ENCODE measurements at places on chromosomes 16 and 17.
A peak's percentile ranks its signal among the peaks of the same experiment; 100 is the strongest.

DNA sequence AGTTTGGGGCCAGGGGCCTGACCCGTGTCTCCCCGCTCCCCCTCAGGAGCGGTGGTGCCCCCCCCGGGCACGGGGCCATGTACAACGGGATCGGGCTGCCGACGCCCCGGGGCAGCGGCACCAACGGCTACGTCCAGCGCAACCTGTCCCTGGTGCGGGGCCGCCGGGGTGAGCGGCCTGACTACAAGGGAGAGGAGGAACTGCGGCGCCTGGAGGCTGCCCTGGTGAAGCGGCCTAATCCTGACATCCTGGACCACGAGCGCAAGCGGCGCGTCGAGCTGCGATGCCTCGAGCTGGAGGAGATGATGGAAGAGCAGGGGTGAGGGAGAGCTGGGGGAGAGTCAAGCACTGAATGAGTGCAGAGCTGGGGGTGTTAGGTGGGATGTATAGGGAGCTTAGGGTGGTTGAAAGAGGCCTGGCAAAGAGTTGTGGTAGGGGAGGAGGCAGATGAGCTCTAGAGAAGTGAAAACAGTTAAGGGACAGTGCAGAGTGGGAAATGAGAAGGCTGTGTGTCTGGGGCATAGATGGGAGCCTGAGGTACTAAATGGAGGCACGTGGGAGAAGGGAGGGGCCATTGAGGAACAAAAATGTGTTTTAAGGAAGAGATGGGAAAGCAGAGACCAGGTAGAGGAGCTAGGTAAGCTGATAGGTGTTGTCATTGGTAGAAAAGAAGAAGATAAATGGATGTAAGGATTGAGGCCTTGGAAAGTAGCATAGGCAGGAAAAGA is 4.0 kb downstream of the SRRM2 start:
- no peak for DNase-seq

DNA sequence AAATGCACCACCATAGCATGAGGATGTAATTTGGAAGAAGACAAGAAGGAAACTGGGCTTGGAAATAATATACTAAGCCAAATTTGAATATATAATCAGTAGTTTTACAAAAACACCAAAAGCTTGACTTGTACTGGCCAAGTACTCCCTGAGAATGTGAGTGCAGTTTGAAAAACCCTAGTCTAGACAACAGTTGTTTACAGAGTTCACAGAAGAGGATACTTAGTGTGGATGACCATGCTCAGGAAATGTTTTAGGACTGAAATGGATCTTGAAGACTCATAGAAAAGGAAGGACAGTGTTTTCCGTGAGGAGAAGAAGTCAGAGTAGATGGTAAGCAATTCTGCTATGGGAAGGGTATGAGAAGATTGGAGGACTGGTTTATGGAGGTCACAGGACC is 1.9 kb upstream of the CDYL2 start:
- no peak for DNase-seq

GRCh38 chr17:79742951-79743476 is 12.3 kb downstream of the ENPP7 start:
- no peak for DNase-seq

GRCh38 chr17:50139950-50140885 is 10.3 kb upstream of the SAMD14 start:
- DNase-seq = peak; percentile 67

- no peak for DNase-seq
These were observed 5.6 kb downstream of the IL4R start for GRCh38 chr16:27319257-27319965.

- DNase-seq = no peak
These were observed 4.6 kb downstream of the IL21R start for GRCh38 chr16:27406511-27407128.

GRCh38 chr17:54996441-54996840 is 27.9 kb downstream of the STXBP4 start:
- no peak for DNase-seq

DNA sequence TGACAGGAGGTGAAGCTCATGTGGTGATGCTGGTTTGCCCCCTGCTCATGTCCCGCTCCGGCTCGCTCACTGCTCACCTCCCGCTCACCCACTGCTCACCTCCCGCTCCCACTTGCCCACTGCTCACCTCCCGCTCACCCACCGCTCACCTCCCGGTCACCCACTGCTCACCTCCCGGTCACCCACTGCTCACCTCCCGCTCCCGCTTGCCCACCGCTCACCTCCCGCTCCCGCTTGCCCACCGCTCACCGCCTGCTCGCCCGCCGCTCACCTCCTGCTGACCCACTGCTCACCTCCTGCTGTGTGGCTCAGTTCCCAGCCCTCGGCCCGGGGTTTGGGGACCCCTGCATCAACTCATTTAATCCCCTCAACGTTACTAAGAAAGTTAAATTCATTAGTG is 39.1 kb upstream of the SHISA9 start:
- DNase-seq = no peak

DNA sequence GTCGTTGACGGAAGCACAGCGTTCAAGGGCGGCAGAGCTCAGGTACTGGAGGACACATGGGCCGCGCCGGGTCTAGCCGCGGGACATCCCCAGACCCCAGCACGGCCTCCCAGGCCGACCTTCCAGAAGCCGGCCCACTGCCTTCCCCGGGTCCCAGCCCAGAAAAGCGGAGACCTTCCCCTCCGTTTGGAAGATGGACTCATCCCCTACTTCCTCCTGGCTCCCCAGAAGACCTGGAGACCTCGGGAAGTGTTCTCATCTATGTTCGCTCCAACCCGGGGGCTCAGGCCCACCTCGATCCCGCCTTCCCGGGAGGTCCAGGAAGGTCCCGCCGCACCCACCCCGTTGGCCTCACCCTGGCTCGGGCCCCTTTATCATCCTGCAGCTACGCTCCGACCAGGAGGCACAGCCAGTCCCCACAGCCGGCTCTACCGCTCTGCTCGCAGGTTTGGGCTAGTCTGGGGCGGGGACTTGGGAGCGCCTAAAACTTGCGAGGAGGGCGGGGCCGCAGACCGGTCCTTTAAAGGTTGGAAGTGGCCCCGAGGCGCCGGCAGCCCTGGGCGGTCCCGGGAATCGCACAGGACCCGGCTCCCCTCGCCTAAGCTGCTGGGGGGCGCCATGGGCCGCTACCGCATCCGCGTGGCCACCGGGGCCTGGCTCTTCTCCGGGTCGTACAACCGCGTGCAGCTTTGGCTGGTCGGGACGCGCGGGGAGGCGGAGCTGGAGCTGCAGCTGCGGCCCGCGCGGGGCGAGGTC is at the start of gene ALOX12:
TSS of gene ALOX12 (plus strand) at position 550 of the 756 bp plus-strand sequence. CDS start at position 619, 69 bp downstream.
- no peak for DNase-seq

- no peak for DNase-seq
These were observed 5.4 kb downstream of the TPSD1 start for GRCh38 chr16:1261131-1261892.

- peak; percentile 77 for DNase-seq
These were observed 70.8 kb upstream of the TNRC6C start for GRCh38 chr17:77887464-77888241.

DNA sequence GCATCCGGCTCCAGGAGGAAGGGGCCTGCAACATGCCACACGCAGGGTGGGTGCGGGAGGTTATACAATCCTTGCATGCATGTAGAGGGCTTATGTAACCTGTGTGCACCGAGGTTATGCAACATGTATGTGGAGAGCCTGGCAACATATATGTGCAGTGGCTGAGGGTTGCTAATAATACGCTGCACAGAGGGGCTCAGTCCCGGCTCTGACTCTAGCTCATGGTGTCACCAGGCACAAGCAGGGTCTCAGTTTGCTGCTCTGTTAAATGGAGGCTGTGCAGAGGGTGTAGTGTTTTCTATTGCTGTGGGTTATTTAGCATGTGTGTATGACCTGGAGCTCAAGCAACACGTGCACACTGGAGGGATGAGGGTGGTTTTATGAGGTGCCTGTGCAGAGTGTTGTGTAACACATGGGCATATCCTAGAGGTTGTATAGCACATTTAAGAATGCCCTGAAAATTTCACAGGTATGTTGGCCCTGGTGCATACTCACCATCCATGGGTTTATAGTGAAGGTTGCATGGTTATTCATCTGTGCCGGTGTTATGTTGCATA is 13.3 kb downstream of the THRA start:
- no peak for DNase-seq

DNA sequence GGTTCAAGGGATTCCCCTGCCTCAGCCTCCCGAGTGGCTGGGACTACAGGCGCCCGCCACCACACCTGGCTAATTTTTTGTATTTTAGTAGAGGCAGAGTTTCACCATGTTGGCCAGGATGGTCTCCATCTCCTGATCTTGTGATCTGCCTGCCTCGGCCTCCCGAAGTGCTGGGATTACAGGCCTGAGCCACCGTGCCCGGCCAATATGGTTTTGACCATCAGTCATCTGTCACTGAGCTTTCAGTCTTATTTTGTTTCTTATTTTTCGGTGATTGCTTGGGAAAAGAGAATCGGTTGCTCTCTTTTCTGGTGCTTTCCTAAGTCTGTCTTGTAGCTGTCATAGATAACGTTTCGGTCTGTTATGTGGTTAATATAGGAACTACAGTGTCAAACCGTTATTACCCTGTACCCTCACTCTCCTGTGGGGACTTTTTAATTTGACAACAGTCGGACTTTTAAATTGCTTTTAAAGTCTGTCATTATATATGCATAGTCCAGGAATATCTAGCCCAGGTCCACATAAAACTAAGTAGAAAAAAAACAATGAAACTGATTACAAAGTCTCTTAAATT is 453.4 kb downstream of the KCNJ18 start:
- no peak for DNase-seq

DNA sequence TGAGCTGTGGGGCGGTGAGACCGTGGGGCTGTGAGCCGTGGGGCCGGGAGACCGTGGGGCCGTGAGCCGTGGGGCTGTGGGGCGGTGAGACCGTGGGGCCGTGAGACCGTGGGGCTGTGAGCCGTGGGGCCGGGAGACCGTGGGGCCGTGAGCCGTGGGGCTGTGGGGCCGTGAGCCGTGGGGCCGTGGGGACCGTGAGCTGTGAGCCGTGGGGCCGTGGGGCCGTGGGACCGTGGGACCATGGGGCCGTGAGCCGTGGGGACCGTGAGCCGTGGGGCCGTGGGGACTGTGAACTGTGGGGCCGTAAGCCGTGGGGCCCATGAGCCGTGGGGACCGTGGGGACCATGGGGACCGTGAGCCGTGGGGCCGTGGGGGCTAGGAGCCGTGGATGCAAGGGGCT is 24.6 kb upstream of the PVALEF start:
- DNase-seq = no peak

- no peak for DNase-seq
These were observed 3.6 kb upstream of the MAFG start for GRCh38 chr17:81931189-81931556.
